Coronary artery (tissue), 2 donors: ENCODE measurements at places on chromosomes 1 and 21.

DNA sequence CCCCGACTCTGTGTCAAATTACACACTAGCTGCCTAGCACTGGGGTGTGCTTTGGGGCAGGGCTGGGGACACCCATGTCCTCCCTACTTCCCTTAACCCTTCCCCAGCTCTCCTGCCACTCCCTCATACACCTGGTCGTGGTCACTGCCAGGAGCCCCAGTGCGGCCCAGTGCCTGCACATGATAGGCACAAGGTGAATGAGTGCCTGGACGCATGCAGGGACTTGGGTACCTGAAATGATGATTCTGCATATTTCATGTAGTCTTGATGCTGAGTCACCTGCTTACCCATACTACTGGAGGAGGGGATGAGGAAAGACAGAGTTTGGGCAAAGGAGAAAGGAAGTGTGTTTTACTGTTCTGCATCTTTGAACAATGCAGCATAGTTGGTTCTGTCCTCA, 1.5 kb upstream of the VANGL2 start:
- DNase-seq: no peak

DNA sequence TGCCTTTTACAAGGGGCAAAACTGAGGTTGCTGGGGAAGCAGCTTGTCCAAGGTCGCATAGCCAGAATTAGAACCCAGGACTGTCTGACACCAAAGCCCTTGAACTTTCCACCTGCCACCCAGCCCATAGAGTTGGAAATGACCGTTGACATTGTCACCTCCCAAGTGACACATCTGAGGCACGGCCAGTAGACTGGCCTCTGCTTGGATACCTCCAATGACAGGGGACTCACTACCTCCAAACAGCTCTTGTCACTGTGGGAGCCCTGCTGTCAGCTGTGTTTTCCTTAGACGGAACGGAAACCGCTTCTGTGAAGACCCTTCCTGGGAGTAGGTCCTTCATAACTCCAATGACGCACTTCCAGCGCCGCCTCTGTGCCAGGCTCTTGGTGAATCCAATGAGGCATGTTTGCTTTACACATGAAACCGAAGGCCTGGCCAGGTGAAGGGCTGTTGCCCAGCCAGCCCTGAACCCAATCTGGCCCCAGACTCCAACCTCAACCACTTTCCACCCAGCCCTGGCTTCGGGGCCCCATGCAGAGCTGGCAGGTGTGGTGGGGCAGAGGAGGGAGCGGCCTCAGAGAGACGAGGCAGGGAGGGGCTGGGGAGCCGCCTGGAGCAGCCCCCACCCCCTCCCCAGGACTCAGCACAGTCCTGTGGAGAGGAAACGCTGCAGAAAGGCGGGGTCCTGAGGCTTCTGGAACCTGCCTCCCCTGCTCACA, 109.2 kb upstream of the IFFO2 start:
- DNase-seq: no peak

GRCh38 chr1:194903524-194903923, 1704.7 kb downstream of the KCNT2 start:
- DNase-seq: no peak

DNA sequence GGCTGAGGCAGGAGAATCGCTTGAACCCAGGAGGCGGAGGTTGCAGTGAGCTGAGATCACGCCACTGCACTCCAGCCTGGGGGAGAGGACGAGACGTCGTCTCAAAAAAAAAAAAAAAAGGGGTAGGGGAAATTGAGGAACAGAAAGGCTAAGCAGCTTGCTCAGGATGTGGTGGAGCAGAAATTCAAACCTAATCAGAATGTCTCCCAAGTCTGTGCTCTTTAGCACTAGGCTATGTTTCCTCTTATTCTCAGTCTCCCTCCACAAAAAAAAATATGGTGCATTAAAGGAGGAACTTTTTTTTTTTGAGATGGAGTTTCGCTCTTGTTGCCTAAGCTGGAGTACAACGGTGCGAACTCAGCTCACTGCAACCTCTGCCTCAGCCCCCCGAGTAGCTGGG, 114.2 kb downstream of the SLC16A1 start:
- no peak for DNase-seq

DNA sequence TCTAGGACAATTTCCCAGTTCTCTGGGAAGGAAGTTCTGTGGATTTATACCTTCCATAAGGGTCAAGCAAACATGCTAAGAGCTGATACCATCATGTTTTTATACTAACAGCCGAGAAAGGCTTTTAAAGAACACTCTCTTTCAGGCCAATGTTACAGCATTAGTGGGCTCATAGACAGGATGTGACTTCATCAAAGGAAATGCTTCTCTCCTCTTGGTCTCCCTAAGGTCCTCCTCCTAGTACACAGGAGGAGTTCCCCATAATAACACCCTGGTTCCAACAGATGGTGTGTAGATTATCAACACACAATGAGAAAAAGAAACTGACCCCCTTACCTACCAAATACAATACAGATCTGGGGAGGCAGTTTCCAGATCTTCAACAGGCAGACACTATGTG, 26.7 kb upstream of the GLIS1 start:
- DNase-seq: no peak

GRCh38 chr1:43947061-43947873, 517 bp downstream of the IPO13 start:
- no peak for DNase-seq

DNA sequence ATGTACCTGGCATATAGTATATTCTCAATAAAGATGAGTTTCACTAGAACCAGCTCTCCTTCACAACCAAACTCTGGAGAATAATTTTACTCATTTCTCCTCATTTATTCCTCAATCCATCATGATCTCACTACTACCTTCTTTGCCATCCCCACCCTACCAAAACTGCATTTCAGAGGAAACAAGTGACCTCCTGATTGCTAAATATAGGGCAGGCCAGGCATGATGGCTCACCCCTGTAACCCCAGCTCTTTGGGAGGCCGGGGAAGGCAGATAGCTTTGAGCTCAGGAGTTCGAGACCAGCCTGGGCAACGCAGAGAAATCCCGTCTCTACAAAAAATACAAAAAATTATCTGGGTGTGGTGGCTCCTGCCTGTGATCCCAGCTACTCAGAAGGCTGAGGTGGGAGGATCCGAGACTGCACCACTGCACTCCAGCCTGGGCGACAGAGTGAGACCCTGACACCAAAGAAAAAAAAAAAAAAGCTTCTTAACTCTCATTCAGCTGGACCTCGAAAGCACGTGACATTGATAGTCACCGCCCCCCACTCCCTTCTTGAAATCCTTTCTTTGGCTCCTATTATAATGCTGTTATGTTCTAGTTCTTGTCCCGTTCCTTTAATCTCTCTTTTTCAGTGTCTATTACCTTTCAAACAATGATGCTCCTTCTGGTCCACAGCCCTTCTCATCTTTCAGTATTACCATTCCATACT, 2.1 kb downstream of the TESK2 start:
- DNase-seq: no peak

DNA sequence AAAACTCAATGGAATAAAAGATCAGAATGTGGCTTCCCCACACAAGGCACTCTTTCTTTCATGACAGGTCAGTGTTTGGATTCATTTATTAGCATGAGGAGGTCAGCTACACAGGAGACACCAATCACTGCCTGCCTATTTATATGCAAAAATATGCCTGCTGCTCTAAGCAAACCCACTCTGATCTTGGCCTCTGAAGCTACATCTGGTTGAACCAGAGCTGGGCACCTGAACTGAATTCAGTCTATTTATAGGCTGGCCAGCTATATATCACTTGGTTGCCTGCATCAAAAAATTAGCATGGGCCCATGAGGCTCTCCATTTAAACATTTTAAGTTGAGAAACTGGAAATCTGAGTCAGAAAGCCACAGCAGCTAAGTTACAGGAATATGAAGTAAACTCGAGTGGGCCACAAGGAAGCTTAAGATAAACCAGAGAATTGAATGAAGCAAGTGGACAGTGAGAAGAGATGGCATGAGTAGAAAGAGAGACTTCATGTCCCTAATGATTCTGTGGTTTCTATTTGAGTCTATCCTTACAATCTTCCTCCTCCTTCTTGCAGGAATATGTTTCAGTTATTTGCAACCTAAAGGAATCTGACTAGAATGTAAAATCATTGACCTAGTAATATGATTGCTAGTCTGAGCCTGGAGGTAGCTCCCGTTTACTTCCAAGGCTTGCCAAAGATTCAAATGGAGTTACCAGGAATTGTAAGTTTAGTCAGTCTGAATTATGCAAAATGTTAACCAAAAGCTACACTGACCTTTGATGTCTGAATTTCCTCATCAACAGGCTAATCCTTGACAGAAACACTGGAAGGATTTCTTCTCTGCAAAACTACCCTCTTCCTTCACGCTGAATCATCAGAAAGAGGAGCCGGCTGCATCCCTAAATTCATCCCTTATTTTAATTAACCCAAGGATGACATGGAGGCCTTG, 17.7 kb downstream of the DDAH1 start:
- DNase-seq: no peak

DNA sequence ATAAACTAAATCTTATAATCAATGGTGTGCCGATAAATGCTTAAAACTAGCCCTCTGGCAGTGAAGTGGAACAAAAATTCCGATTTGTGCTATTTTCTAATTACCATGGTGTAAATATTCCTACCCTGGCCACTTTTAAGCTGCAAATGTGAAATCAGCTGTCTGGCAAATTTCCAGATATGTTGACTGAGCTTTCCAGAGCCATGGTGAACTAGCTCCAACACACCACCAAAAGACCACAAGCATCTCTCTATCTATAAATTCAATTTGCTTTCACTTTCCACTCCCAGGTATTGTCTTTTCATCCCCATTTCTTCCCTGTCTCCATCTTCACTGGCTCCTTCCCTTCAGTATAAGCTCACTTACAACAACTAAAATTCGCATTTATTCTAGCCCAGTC, 152.3 kb upstream of the RGS18 start:
- no peak for DNase-seq
